ENCODE measurements at places on chromosomes 7 and 10. TPM values are rescaled to one million over a fixed set of nuclear protein-coding genes. Genes with fewer than 3 reads are reported as not detected.

The CYP17A1 gene
- total RNA-seq: not detected

- peaks cover 26% of the 10 kb centered on the region for H3K4me1 ChIP-seq
- no peak overlapping the region for H3K27ac ChIP-seq
- DNase-seq: no peak
- no peak overlapping the region for H3K4me3 ChIP-seq
- H3K27me3 ChIP-seq: peaks cover 7% of the 10 kb centered on the region
These were observed 16.2 kb upstream of the SND1 start for GRCh38 chr7:127635659-127636285.

- no peaks in the 10 kb centered on the region for H3K27me3 ChIP-seq
- peaks cover 15% of the 10 kb centered on the region for H3K4me1 ChIP-seq
- DNase-seq: no peak
- H3K36me3 ChIP-seq: no peaks in the 10 kb centered on the region
- H3K4me3 ChIP-seq: no peak overlapping the region
These were observed 26.8 kb downstream of the MICU1 start for GRCh38 chr10:72598769-72599701.

GRCh38 chr10:6382081-6382480, 179.3 kb downstream of the PFKFB3 start:
- peaks cover 19% of the 10 kb centered on the region for H3K36me3 ChIP-seq
- H3K27me3 ChIP-seq: peaks cover 3% of the 10 kb centered on the region
- H3K4me3 ChIP-seq: no peak overlapping the region
- H3K27ac ChIP-seq: no peak overlapping the region
- peaks cover 26% of the 10 kb centered on the region for H3K4me1 ChIP-seq

- H3K4me3 ChIP-seq: no peak overlapping the region
- H3K27ac ChIP-seq: no peak overlapping the region
- no peaks in the 10 kb centered on the region for H3K4me1 ChIP-seq
- DNase-seq: no peak
These were observed 67.1 kb downstream of the C10orf120 start for GRCh38 chr10:122632576-122632975.

DNA sequence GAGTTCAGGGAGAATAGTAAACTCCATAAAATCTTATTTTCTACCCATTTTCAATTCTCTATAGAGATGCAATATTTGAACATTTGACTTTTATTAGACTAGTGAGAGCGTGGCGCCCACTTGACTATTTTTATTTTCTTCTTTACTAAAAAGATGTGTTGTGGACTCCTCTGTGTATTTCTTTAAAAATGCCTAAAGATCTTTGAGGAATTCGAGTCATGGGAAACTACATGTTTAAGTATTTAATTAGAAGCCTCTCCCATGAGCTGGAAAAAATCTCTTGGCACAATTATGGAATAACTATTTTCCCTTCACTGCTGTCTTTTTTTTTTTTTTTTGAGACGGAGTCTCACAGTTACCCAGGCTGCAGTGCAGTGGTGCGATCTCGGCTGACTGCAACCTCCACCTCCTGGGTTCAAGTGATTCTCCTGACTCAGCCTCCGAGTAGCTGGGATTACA, 124.2 kb downstream of the ARHGAP12 start:
- no peak overlapping the region for H3K27ac ChIP-seq
- DNase-seq: no peak
- H3K36me3 ChIP-seq: peaks cover 17% of the 10 kb centered on the region
- peaks cover 27% of the 10 kb centered on the region for H3K4me1 ChIP-seq

Measured in HFFc6 (cell line).